ENCODE measurements at places on chromosomes 16 and 17. TPM values are rescaled to one million over a fixed set of nuclear protein-coding genes. Genes with fewer than 3 reads are reported as not detected.
A peak's percentile ranks its signal among the peaks of the same experiment; 100 is the strongest.

- H3K4me3 ChIP-seq: no peak overlapping the region
- no peak for DNase-seq
- no peak overlapping the region for H3K27ac ChIP-seq
- H3K4me1 ChIP-seq: peaks cover 9% of the 10 kb centered on the region
These were observed 37.4 kb downstream of the ARSG start for GRCh38 chr17:68328676-68329075.

DNA sequence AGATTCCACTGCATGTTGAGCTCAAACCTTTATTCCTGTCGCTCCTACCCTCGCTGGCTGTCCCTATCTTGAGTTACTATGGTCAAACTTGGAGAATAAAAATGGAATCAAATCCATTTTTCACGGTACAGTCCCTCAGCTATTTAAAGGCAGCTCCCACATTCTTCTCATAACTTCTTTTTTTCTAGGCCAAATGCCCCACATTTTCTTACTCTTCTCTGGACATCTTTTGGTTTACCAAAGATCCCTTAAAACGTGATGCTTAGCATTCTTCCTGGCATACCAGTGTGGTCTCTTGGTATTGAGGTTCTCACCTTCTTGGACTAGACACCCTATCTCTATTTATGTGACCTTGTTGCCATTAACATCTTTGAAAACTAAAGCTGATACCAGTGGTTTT is 48.3 kb upstream of the MAF start:
- H3K4me1 ChIP-seq: no peaks in the 10 kb centered on the region
- no peaks in the 10 kb centered on the region for H3K36me3 ChIP-seq
- no peak overlapping the region for H3K4me3 ChIP-seq

DNA sequence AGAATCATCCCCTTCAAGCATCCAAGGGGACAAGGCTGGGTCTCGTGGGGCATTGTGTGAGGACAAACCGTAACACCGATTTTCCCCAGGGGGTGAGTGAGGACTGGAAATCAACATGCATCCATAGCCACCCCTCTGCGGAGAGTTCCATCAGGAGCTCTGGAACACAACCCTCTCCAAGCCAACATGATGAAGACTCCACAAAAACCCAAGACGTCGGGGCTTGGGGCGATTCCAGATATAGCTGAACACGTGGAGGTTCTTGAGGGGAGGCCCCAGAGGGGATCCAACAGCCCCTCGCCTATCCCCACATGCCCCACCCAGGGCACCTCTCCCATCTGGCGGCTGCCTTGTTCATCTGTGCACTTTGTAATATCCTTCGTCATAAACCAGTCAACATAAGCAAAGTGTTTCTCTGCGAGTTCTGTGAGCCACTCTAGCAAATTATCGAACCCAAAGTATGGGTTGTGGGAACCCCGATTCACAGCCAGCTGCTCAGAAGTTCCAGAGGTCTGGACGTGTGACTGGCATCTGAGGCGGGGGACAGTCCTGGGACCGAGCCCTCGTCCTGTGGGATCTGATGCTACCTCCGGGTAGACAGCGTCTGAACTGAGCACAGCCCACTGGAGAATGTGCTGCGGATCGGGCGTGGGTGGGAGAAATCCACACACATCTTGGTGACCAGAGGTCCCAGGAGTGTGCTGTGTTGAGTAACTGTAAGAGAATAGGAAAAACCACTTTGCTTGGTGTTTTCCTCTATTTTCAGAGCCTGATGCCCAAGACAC is 55.5 kb downstream of the RPH3AL start:
- H3K27ac ChIP-seq: no peak overlapping the region
- no peaks in the 10 kb centered on the region for H3K4me1 ChIP-seq

DNA sequence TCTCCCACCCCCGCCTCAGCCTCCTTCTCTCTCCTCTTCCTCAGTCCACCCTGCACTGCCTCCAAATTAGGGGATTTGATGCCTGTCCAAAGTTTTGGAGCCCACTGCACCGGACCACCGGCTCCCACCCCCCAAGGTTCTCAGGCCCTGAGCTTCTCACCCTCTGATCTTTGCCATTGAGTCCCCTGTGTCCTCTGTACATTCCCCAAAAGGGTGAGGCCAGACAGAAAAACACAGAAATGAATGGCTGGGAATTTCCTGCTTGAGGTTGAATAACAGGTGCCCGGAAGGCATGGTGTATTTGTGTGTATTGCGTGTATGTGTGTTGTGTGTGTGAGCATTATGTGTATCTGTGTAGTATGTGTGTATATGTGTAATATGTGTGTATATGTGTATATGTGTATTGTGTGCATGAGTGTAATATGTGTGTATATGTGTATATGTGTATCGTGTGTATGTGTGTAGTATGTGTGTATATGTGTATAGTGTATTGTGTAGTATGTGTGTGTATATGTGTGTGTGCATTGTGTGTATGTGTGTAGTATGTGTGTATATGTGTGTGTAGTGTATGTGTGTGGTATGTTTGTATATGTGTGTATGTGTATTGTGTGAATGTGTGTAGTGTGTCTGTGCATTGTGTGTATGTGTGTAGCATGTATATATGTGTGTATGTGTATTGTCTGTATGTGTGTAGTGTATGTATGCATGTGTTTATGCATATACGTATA is 16.0 kb upstream of the CCL17 start:
- H3K36me3 ChIP-seq: no peaks in the 10 kb centered on the region
- no peak overlapping the region for H3K4me3 ChIP-seq
- no peaks in the 10 kb centered on the region for H3K27me3 ChIP-seq
- H3K27ac ChIP-seq: no peak overlapping the region
- no peak for DNase-seq
- H3K4me1 ChIP-seq: no peaks in the 10 kb centered on the region

GRCh38 chr16:89422905-89423630 is 67.3 kb downstream of the ANKRD11 start:
- no peak overlapping the region for H3K4me3 ChIP-seq
- peaks cover 15% of the 10 kb centered on the region for H3K36me3 ChIP-seq
- H3K27me3 ChIP-seq: no peaks in the 10 kb centered on the region
- H3K27ac ChIP-seq: no peak overlapping the region
- H3K4me1 ChIP-seq: peaks cover 87% of the 10 kb centered on the region

DNA sequence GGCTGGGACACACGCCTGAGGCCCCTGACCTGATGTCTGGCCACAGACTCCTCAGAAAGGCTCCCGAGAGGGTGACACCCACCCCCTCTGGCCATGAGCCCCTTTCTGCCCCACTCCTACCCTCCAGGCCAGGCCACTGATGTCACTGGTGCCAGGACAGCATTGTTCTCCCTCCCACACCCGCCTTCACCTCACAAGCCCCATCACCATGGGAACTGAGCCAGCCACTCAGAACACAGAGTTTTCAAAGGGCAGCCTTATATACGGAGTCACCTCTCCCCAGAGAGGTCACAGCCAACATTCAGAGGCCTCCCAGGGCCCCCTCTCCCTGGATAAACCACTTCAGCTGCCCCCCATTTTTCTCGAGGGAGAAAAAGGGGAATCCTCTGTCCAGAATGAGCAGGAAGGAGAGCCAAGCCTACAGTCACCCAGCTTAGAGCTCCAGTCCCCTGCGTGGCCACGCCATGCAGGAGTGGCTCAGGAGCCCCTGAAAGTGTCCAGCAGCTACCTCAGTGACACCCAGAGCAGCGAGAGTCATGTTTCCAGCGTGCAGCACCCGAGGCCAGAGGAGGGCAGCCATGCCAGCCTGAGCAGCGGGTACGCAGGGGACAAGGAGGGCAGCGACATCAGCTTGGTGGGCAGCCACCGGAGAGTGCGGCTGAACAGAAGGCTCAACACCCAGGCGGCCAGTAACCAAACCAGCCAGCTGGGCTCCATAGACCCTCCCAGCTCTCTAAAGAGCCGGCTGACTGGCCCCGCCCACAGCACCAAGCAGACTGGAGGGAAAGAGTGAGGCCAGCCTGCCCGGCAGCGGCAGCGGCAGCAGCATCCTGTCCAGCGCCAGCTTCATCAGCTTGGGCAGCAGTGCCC is at the start of gene C16orf82:
Gene C16orf82, plus strand, starts transcription at position 260 of the 870 bp plus-strand sequence.
- H3K4me1 ChIP-seq: no peaks in the 10 kb centered on the region
- H3K27ac ChIP-seq: no peak within 1 kb of the TSS

DNA sequence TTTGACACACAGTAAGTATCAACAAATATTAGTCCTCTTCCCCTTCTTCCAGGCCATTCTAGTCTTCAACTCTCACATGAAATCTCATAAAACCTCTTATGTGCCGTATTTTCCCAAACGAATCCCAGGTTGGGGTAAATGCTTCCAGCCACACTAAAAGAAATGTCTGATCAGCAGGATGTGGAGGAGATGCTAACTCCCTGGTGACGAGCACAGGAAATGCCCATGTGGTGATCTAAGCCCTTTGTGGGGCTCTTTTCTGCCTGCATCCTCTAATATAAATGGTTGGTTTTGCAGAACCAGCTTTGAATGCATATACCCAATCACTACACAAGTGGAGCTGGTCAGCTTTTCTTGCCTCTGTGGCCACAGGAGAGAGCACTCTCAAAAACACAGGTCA is 498.2 kb upstream of the ERCC4 start:
- H3K4me1 ChIP-seq: no peaks in the 10 kb centered on the region
- no peak for DNase-seq
- no peak overlapping the region for H3K4me3 ChIP-seq
- H3K27ac ChIP-seq: no peak overlapping the region

GRCh38 chr16:72985995-72986394 is 61.9 kb downstream of the ZFHX3 start:
- no peak overlapping the region for H3K4me3 ChIP-seq
- H3K36me3 ChIP-seq: no peaks in the 10 kb centered on the region
- no peaks in the 10 kb centered on the region for H3K27me3 ChIP-seq

- no peaks in the 10 kb centered on the region for H3K36me3 ChIP-seq
- H3K27ac ChIP-seq: no peak overlapping the region
- no peak overlapping the region for H3K4me3 ChIP-seq
These were observed 3.4 kb downstream of the BHLHA9 start for GRCh38 chr17:1273492-1274244.

GRCh38 chr17:4249452-4250029 is 14.2 kb downstream of the ANKFY1 start:
- H3K4me3 ChIP-seq: no peak overlapping the region
- no peak for DNase-seq
- peaks cover 10% of the 10 kb centered on the region for H3K36me3 ChIP-seq

GRCh38 chr17:17063546-17064122 is 21.4 kb downstream of the MPRIP start:
- no peak overlapping the region for H3K27ac ChIP-seq
- no peaks in the 10 kb centered on the region for H3K27me3 ChIP-seq
- H3K36me3 ChIP-seq: no peaks in the 10 kb centered on the region
- no peak overlapping the region for H3K4me3 ChIP-seq
- peaks cover 56% of the 10 kb centered on the region for H3K4me1 ChIP-seq
- no peak for DNase-seq

DNA sequence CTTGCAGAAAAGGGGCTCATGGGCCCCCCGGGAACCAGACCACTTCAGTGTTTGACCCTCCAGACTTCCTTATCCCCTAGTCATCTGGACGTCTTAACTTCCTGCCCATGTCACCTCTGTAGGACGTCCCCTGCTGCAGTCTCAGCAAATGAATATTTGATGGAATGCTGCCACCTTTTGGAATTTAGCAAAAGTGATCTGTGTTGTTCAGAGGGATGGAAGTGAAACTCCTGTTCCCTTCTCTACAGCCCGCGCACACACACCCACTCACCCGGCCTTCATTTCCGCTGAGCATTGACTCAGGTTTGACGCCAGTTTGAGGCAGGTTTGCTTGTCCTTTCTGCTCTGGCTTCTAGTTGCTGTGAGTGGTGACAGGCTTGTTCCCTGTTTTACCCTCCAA is 507.2 kb upstream of the EEF2KMT start:
- no peak overlapping the region for H3K27ac ChIP-seq
- H3K36me3 ChIP-seq: no peaks in the 10 kb centered on the region
- H3K4me3 ChIP-seq: no peak overlapping the region
- H3K27me3 ChIP-seq: no peaks in the 10 kb centered on the region
- H3K4me1 ChIP-seq: no peaks in the 10 kb centered on the region

- H3K4me1 ChIP-seq: peaks cover 83% of the 10 kb centered on the region
- no peaks in the 10 kb centered on the region for H3K36me3 ChIP-seq
- H3K27me3 ChIP-seq: no peaks in the 10 kb centered on the region
- no peak overlapping the region for H3K27ac ChIP-seq
- no peak overlapping the region for H3K4me3 ChIP-seq
These were observed 10.3 kb upstream of the SLC52A1 start for GRCh38 chr17:5045496-5045895.

DNA sequence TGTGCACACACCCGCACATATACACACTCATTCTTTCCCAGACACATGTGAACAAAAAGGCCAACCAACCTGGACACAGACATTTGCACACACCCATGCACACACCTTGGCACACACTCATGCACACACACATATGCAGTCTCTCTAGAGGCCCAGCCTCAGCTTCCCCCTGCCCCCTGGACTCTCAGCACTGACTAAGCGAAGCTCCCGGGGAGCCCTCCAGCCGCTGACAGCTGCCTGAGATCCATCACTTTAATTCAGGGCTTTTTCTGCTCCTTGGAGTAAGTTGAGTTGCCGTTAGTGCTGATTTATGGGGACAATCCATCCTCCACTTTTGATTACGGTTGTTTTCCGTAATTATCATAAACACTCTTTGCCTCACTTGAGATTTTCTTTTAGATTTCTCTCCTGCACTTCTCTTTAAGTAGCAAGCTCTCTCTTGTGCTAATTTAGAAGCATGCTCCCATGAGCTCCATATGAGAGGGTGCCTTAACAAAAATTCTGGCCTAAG is 158.6 kb upstream of the CDC42EP4 start:
- no peak overlapping the region for H3K27ac ChIP-seq
- H3K27me3 ChIP-seq: no peaks in the 10 kb centered on the region
- H3K36me3 ChIP-seq: no peaks in the 10 kb centered on the region
- DNase-seq: no peak
- H3K4me3 ChIP-seq: no peak overlapping the region
- no peaks in the 10 kb centered on the region for H3K4me1 ChIP-seq

DNA sequence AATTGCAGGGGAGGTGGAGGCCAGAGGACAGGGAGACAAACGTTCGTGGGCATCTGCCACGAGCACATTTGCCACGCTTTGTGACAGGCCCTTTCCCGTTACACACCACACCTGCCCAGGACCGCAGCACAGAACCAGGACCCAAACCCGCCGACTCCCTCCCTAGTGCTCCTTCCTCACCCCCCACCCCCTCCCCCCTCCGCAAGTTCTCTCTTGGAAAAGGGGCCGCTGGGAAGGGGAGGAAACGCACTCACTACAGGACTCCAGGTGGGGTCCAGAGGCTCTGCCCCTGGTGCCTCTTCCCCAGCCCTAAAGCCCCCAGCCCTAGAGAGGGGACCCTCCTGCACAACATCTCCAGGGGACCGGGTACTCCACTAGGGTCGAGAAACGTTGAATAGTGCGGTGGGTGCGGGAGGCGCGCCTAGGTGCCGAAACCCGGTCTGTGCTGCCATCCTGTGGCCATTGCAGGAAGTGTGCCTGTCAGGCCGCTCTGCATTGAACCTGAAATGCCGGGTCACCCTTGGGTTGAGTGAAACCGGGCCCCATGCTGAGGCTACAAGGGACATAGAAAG is 21.9 kb upstream of the EIF1 start:
- H3K27me3 ChIP-seq: no peaks in the 10 kb centered on the region
- DNase-seq: peak; percentile 84
- H3K4me1 ChIP-seq: peaks cover 22% of the 10 kb centered on the region
- H3K36me3 ChIP-seq: no peaks in the 10 kb centered on the region
- H3K4me3 ChIP-seq: peak overlapping the region; percentile 69

HBM gene
- polyA plus RNA-seq: not detected

WNT3 gene
- polyA plus RNA-seq: not detected

SDF2 gene
- 92.0 TPM for polyA plus RNA-seq

SPN gene
- polyA plus RNA-seq: 208 TPM

TP53TG3 gene
- polyA plus RNA-seq: not detected

HSF4 gene
- polyA plus RNA-seq: not detected

MYO15B gene
- polyA plus RNA-seq: 0.89 TPM

KCNH6 gene
- not detected for polyA plus RNA-seq

CBX2 gene
- not detected for polyA plus RNA-seq

HSPB9 gene
- polyA plus RNA-seq: not detected

Measured in CD4-positive, alpha-beta memory T cell (primary cell).